ENCODE measurements at places on chromosomes 7 and 10.

DNA sequence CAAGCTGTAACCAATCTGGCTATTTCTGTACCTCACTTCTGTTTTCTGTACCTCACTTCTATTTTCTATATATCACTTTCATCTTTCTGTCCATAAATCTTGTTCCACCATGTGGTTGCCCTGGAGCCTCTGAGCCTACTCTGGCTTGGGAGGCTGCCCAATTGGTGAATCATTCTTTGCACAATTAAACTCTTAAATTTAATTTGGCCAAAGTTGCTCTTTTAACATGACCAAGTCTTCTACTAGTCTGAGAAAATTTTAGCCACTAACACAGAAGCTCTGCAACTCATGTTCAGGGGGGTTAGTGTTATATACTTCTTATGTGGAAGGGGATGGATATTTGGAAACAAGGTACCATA, 503.5 kb downstream of the KIF20B start:
- no peak for DNase-seq

DNA sequence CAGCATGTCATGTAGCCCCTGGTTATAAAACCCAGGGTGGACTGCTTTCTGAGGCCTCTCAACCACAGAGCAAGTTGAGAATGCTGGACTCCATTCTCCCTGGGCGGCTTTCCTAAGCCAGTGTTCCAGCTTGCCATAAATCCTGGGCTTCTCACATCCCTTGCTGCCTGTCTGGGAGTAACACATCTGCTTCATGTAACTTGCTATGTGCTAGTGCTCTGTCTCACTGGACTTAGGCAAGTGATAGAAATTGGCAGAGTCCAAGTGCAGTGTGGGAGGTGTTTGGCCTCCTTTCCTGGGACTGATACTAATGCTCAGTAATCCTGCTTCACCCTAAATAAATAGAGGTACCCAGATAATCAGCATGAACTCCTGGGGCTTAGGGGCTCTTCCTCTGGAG, 277.1 kb upstream of the POM121L12 start:
- no peak for DNase-seq

- DNase-seq = no peak
Measured at GRCh38 chr10:123157210-123157609, 3.0 kb downstream of the BUB3 start.

DNA sequence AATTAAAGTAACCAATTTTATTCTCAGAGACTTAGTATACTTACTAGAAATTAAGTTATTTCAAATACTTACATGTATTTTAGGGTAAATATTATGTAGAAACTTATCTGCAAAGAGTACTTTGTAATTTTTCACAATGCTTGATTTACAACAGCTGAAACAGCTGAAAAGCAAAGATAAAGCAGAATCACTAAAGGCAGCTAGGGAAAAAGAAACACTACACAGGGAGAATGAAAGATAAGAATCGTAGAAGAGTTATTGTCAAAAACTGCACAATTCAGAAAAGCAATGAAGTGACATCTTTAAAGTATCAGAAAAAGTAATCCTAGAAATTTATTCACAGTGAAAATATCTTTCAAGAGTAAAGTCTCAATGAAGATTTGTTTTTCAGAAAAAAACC, 69.7 kb upstream of the ZNF804B start:
- DNase-seq = no peak

- no peak for DNase-seq
Measured at GRCh38 chr7:130293521-130293920, 560 bp downstream of the CPA4 start.

DNA sequence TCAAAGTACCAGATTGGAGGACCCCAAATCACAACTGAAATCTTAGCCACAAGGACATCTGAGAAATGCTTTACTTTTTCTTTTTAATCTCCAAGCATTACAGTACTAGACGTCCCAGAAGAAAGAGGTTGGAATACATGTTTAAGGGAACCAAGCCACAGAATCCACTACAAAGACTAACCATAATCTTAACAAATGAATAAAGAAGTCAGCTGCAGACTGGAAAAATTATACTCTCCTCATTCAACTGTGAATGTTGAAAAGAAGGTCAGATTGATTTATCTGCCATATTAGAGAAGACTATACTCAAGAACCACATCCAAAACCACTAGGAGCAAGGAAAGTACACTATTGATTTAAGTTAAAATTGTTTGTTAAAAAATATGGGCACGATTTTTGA, 102.1 kb upstream of the ABCB5 start:
- no peak for DNase-seq

DNA sequence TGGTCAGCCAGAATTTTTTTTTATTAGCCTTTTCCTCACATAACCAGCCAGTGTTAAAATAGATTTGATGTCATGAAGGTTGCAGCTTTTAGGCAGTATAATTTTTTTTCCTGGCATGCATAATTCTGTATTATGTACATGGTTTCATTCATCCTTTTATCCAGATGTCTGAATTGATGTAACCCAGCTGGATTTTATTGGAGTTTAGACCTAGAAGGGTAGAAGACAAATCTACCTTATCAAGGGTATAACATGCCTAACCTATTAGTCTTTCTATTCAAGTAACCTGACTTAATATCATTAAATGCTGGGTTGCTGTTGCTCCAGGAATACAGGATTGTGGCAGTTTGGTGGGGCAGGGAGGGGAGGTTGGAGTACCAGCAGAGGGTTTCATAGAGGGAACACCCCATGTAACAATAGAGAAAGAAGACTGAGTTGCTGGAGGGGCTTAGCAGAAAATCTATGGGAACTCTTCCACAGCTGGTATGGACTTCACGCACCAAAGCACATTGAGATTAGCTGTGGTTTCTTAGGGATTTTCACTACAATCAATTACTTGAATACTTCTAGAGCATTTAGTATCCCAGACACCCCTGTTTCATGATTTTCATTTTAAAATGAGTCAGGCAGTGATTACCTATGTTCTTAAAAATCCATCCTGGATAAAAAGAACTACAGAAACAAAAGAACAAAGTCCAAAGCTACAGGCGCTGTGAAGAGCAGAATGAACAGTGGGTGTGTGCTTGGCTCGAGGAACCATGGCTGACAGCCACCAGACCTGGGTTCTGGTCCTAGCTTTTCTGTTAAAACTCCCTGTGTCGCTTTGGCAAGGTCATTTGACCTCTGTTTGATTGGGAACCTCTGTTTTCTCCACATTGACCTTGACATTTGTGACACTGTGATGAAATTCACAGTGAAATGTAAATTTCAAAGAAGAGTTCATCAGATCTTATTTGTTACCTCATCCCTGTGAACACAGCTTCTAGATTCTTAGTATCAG, 93.5 kb downstream of the CREM start:
- DNase-seq = no peak

DNA sequence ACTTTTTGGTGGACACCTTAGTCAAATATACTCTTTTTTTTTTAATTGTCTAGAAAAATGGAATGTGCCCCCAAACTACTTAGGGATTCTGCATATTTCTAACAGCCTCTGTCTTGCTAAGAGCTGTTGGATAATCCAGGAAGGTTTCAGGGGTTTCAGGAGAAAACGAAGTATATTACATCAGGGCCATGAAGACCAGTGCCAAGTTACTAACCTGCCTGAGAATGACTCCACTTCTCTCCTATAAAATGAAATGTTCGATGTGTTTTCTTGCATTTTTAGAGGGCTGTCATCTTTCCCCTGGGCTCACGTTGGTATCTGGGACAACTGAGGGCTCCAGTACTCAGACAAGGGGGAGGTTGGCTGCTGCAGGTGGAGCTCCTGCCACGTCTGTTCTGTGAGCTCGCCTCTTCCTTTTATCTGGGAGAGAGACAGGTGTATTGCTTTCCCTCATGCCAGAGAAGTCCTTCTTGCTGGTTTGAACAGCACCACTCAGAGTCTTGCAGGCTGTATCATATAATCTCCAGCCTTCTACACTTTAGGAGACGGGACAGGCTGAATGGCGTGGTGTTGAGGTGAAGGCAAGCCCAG, 71.3 kb downstream of the CAMK1D start:
- DNase-seq = no peak

GRCh38 chr7:37390114-37390513, 58.5 kb downstream of the ELMO1 start:
- DNase-seq = no peak

DNA sequence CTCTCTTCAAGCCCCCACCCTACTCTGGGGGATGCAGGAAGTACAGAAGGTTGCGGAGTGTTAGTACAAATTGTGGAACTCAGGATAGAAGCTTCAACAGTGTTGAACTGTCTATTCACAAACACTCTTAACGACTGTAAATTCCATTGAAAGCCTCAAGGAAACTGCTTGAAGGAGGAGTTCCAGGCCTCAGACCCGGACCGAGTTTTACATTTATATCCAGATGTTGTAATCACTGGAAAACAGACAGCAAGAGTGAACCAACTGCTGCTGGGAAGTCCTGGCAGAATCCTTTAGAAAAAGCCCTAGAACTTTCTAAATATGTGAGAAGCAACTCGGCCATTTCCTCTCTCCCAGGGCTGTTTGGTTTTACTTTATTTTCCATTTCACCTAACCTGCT, 84.1 kb upstream of the LRRC18 start:
- no peak for DNase-seq

GRCh38 chr7:47049234-47049774, 532.6 kb downstream of the TNS3 start:
- DNase-seq = no peak

DNA sequence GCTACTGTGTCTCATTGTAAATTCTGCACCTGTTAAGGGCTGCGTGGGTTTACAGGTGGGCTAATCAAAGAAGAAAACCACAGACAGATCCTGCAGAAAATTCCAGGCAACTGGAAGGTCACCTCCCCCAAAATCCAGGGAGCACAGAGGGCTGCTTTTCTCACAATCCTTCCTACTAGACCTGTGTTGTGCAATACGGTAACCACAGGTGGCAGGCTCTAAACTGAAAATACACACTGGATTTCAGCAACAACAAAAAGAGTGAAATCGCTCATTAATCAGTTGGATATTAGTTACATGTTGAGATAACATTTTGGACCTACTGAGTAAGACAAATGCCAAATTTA, 83.2 kb downstream of the SLC16A9 start:
- no peak for DNase-seq

DNA sequence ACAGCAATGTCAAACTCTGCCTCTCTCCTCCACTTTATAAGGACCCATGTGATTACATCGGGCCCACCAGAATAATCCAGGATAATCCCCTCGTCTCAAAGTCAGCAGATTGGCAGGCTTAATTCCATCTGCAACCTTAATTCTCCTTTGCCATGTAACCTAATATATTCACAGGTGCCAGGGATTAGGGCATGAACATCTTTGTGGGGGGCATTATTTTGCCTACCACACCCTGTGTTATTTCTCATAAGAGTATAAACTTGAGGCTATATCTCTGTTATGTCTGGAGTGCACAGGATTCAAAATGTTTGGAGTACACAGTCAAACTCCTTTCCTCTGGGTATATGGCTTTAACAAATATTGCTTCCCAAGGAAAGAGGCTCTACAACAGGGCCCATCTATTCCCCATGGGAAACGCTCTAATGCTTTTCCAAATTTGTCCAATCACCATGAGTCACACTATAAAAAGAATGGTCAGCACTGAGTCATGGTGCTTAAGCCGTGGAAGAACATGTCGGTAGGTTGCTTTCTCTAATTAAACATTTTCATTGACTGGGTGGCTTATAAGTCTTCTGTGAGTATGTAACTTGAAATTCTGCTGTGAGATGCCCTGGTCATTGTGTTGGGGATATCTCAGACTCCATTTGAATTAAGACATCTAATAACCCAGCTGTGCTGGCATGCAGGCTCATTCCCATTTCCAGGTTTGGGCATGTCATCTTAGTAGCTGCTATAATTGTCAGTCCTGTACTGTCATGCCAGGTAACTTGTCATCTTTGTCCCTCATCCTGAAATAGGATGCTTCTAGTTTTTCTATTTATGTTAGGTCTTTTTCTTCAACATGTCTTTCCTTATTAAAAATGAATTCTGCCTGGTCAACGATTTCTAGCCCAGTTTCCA, 11.5 kb upstream of the AKR1B10 start:
- no peak for DNase-seq

- peak; percentile 61 for DNase-seq
Measured at GRCh38 chr7:103445228-103446048, 569 bp downstream of the SLC26A5 start.

GRCh38 chr7:93516834-93517233, 57.7 kb downstream of the CALCR start:
- no peak for DNase-seq

- DNase-seq = no peak
Measured at GRCh38 chr7:114130866-114131265, 212.1 kb upstream of the PPP1R3A start.

GRCh38 chr7:11492307-11492706, 339.7 kb downstream of the THSD7A start:
- no peak for DNase-seq

- DNase-seq = no peak
Measured at GRCh38 chr10:85918371-85918770, 448.2 kb downstream of the GRID1 start.

GRCh38 chr10:12036073-12036655, 6.4 kb downstream of the UPF2 start:
- DNase-seq = no peak

DNA sequence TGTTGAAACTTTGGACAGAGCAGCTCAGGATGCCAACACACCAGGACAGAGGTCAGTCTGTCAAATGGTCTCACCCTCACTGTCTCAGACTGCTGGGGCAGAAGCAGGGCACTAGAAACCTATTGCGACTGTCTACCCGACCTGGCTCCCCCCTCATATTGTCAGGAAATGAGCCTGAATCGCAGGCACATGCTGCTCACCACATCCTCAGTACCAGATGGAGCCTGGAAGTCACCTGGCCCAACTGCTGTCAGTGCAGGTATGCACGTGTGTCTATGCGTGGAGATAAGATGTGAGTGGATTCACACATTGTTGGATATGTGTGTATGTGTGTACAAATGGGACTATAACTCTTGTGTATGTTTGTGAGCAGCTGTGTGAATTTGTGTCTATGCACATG, 3.2 kb upstream of the CDHR1 start:
- no peak for DNase-seq

GRCh38 chr7:151889406-151890354, 12.8 kb upstream of the PRKAG2 start:
- DNase-seq = no peak
